Right hindlimb (tissue), 1 donor: ENCODE measurements at places on chromosomes 11 and 22.

GRCh38 chr22:41555325-41555982, 5.4 kb upstream of the CSDC2 start:
- DNase-seq, result no peak

DNA sequence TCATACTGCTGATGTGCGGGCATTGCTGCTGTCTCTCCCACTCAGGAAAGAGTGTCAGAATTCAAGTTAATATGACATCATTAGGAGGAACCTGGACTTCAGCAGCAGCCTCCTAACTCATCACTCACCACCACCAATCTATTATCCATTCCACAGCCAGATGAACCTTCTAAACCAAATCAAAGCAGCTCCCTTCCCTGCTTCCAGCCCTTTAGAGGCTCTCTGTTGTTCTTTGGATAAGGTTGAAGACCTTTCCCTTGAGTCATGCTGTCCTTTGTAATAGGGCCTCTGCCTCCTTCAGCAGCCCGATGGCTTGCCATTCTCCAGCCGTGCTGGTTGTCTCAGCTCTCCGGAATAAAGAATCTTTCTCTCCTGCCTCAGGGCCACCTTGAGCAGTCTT, 301.3 kb downstream of the DDX10 start:
- no peak for DNase-seq

- DNase-seq, result no peak
These were observed 202.1 kb upstream of the B3GAT1 start for GRCh38 chr11:134614141-134614540.

DNA sequence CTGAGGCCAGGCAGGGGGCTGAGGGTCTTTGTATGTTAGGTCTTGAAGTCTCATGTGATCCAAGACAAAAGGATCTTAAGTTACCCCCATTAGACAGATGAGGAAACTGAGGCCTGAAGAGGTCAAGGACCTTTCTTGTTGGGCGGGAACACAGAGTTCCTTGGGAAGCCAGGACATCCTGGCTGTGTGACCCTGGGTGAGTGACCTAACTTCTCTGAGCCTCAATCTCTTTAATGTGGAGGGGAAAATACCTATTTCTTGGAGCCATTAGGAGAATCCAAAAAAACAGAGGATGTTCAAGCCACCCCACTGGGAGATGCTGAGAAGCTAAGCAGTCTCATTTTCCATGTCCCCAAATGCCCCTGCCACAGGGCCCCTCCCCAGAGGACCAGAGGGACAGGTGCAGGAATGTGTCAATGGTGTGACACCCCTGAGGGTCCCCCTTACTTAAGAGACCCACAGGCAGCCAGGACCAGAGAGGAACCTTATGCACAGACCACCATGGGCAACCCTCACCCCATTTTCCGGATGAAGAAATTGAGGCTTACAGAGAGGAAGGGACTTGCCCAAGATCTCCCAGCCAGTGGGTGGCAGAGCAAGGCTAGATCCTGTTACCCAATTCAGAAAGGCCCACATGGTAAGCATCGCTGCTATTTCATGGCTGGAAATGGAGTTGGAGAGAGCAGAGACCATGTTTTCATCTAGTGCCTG, 8.0 kb downstream of the RAC2 start:
- DNase-seq, result no peak

- peak; percentile 76 for DNase-seq
These were observed 13.2 kb downstream of the OTUB1 start for GRCh38 chr11:63999349-64000025.

GRCh38 chr11:119490253-119491006, 67.5 kb upstream of the THY1 start:
- no peak for DNase-seq

DNA sequence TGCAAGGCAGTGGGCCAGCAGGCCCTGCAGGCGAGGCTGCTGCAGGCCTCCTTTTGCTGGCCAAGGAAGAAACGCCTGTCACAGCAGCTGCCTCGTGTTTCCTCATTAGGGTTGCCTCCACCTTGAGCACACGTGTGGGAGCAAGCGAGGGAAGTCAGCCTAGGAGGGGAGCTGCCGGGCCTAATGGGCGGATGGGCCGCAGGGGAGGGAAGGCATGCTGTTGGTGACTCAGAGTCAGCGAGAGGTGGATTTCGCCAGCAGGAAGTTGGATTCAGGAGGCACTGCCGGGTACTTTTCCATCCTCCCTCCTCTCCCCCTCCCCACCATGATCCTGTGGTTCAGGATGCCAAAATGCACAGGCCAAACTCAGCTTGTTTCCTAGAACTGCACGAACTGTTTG, 498.7 kb downstream of the METTL15 start:
- DNase-seq, result no peak

GRCh38 chr11:91244912-91245311, 979.7 kb upstream of the FAT3 start:
- no peak for DNase-seq

GRCh38 chr22:25903294-25903693, 161.3 kb downstream of the MYO18B start:
- DNase-seq, result no peak

GRCh38 chr11:3217818-3218482, 663 bp downstream of the MRGPRG start:
- peak; percentile 25 for DNase-seq

- DNase-seq, result no peak
These were observed 85.5 kb downstream of the MORC2 start for GRCh38 chr22:30882974-30883533.

DNA sequence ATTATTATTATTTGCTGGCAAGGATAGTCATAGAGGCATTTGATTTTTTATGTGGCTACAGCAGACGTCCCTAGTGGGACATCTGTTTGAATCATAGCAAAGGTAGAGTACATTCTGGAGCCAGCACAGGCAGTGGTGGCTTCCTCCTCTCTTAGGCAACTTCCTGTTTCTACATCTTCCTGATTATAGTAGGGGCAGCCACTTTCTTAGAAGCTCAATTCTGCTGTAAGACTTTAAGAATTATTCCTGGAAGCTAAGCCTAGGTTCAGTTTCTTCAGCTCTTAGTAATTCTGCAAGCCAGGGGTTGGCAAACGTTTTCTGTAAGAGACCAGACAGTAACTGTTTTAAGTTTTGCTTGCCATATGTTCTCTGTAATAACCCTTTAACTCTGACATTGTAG, 129.3 kb upstream of the TENM4 start:
- no peak for DNase-seq

- DNase-seq, result no peak
These were observed 6.2 kb downstream of the TUB start for GRCh38 chr11:8087185-8087584.

DNA sequence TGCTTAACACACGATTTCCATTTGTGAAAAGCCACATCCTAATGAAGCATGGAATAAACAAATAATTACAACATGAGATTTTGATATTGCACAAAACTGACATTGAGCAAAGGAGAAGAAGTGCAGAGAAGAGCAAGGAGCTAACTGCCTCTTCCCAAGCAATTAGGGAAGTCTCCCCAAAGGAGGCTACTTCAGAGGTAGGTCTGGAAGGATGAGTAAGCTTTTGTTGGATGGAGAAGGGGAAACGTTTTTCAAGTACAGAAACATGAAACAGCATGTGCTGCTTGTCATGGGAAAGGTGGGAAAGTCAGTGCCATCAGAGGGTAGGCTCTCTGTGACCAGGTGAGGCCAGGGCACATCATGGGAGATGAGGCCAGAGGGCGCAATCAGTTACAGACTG, 132.2 kb upstream of the SESN3 start:
- DNase-seq, result no peak

DNA sequence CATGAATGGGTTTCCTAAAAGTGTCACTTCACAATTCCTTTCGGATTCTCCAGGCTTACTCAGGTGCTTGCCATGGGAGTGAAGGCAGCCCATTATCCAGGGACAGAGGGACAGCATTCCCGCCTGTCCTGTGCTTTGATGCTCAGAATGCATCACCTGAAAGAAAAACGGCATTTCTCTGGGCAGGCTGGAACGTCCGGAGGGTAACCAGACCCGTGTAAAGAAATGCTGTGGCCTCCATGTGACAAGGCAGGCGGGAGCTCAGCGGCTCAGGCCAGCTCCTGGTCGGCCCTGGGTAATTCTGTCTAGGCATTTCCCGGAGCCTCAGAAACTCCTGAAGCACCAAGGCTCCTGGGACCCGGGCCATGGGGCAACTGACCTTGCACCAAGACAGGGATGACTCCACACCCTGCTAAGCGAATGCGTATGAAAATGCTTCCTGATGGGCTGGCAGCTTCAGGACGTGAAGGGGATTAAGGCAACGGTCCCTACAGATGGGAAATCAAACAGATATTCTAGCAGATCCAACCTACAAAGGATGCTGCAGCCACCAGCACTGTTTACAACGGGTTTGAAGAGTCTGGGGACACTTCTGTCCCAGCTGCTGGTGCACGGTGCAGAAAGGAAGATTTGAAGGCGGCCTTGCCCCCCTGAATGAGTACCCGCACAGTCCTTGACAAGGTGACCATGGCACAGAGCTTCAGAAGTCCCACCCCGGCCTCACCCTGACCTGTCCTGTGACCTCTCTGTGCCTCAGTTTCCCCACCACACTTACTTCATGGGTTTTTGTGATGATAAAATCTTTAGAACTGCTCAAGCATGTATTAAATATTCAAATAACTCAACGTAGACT, 13.6 kb upstream of the FGF3 start:
- DNase-seq, result no peak

GRCh38 chr11:104926771-104927611, 28.7 kb upstream of the CASP12 start:
- DNase-seq, result peak; percentile 21

GRCh38 chr11:132943706-132944568, 588.4 kb downstream of the OPCML start:
- peak; percentile 41 for DNase-seq

DNA sequence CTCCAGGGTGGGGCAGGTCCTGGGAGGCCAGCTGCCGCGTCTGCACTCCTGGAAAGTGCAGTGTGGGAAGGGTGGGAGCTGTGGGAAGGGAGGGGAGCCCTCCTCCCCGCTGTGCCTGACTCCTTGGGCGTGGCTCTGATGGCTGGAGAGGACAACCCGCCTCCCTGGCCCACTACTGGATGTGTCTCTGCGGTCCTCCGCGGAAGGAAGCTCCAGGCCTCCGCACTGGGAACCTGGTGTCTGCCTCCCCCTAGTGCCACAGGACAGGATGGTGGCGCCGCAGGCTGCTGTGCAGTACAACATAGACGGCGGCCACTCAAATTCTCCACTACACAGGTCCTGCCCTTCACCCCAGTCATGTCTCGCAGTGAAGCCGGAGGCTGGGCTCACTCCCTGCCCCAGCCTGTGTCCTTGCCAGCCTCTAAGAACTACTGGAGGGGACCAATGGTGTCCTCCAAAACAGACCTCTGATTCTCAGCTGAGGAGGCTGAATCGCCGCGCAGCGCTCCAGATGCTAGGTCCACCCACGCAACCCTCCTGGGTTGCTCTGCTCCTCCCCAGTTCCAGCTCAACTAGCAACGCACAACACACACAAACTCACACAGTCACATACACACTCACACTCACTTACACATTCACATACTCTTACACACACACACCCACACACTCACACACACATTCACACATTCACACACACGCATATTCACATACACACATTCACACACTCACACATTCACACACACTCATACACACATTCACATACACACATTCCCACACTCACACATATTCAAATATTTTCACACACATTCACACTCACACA, 12.4 kb upstream of the DSCAML1 start:
- peak; percentile 81 for DNase-seq

GRCh38 chr11:71425409-71425808, 22.8 kb downstream of the DHCR7 start:
- no peak for DNase-seq

- peak; percentile 34 for DNase-seq
These were observed 382.5 kb downstream of the NXPE2 start for GRCh38 chr11:115060840-115061239.

- no peak for DNase-seq
These were observed 35.3 kb downstream of the MED15 start for GRCh38 chr22:20542736-20543135.

DNA sequence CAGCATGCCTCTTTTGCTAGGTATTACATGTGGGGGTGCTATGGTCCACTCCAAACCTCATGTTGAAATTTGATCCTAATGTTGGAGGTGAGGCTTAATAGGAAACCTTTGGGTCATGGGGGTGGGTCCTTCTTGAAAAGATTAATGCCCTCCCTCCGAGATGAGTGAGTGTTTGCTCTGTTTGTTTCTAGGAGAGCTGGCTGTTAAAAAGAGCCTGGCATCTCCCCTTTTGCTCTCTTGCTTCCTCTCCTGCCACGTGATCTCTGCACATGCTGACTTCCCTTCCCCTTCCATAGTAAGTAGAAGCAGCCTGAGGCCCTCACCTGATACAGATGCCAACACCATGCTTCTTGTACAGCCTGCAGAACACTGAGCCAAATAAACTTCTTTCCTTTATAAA, 104.5 kb downstream of the FAT3 start:
- no peak for DNase-seq

GRCh38 chr11:38796281-38796680, 2198.2 kb upstream of the RAG2 start:
- DNase-seq, result peak; percentile 50

GRCh38 chr11:106222626-106223025, 145.2 kb downstream of the AASDHPPT start:
- no peak for DNase-seq

DNA sequence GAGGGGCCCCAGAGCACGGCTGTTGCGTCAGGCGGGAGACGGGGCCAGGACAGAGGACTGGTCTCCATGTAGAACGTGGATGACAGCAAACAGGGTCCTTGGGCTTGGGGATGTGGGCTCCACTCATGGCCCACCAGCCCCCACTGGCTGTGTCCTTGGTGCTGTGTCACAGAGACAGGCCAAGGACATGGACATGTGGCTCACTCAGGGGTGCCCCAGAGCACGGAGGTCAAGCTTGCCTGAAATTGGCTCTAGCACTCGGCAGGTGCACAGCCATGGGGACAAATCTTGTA, 14.4 kb downstream of the FADS2 start:
- DNase-seq, result no peak

DNA sequence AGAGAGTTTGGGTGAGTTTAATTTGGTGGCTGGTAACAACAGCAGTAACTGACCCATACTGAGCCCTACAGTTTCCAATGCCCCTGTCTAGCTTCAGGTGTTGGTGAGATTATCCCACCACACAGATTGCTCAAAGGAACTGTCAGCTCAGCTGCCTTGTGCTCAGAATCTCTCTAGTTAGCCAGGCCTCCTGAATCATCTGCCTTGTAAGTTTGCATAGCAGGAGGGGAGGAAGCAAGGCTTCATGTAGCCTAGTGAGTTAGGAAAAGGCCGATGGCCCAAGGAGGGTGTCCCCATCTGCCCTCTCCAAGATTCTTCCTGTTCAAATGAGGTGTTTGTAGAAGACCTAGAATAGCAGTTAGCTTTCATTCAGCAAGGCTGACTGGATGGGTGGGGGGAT, 74.3 kb downstream of the MICAL2 start:
- DNase-seq, result no peak

GRCh38 chr22:30326255-30326705, 461 bp downstream of the TBC1D10A start:
- peak; percentile 53 for DNase-seq

GRCh38 chr11:62324731-62325556, 12.3 kb upstream of the ASRGL1 start:
- no peak for DNase-seq

GRCh38 chr11:105142167-105142566, 2.6 kb upstream of the CARD18 start:
- DNase-seq, result no peak
